T follicular helper cell (primary cell): ENCODE measurements at places on chromosomes 3 and 15.

- no peak for DNase-seq
Measured at GRCh38 chr3:22795917-22796316, 407.2 kb upstream of the UBE2E2 start.

DNA sequence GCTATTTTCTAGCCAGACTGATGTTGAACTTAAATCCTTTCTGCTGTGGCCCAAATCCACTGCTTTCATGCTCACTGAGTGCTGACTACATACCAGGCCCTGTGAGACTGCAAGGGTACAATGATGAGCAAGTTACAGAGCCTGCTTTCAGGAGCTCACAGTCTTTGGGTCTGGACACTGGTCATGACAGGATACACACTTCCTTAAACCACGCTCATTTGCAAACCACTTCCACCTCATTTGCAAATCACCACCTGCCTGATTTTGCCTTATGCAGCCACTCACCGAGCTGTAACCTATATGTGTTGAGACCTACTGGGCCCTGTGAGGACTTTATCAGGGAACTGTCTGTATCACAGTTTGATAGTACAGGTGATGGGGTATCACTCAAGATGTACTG is 50.2 kb upstream of the LRRC58 start:
- no peak for DNase-seq

DNA sequence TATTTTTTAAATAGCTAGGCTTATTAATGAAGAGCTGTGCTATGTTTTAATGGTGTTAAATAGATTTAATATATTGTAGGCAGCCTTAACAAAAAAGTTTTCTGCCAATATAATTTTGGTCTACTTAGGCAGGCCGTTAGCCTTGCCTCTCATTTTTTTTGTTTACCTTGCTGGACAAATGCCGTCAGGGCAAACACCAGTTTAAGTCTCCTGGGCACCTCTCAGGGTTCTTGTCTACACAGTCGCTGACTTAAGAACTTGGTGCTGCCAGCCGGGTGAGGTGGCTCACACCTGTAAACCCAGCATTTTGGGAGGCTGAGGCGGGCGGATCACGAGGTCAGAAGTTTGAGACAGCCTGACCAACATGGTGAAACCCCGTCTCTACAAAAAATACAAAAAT is 153.3 kb downstream of the ULK4 start:
- DNase-seq = no peak

DNA sequence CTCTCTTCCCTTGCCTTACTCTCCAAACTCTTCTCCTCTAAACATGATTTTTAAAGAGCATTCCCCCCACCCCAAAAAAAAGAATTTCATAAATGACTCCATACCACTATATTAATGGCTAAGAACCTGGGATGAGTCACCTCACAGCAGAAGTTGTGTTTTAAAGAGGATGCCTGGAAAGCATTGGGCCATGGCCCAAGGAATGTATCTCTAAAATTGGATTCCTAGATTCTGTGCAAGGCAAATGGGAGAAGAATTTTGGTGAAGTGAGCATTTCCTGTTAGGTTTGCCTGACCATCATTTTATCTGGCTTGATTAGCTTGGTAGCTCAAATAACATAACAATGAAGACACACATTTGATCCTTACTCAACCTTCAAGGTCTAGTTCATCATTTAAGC is 251.4 kb downstream of the NR1D2 start:
- DNase-seq = no peak

GRCh38 chr3:31172336-31172735 is 277.9 kb upstream of the GADL1 start:
- no peak for DNase-seq

GRCh38 chr3:61789861-61790260 is 228.5 kb downstream of the PTPRG start:
- no peak for DNase-seq

GRCh38 chr3:66496746-66497145 is 4.1 kb downstream of the LRIG1 start:
- DNase-seq = no peak

GRCh38 chr3:188185717-188186251 is 31.8 kb downstream of the LPP start:
- DNase-seq = no peak

- no peak for DNase-seq
Measured at GRCh38 chr15:66634540-66634939, 67.5 kb upstream of the SMAD6 start.

GRCh38 chr3:71127052-71127831 is 456.3 kb downstream of the FOXP1 start:
- DNase-seq = peak; percentile 27

DNA sequence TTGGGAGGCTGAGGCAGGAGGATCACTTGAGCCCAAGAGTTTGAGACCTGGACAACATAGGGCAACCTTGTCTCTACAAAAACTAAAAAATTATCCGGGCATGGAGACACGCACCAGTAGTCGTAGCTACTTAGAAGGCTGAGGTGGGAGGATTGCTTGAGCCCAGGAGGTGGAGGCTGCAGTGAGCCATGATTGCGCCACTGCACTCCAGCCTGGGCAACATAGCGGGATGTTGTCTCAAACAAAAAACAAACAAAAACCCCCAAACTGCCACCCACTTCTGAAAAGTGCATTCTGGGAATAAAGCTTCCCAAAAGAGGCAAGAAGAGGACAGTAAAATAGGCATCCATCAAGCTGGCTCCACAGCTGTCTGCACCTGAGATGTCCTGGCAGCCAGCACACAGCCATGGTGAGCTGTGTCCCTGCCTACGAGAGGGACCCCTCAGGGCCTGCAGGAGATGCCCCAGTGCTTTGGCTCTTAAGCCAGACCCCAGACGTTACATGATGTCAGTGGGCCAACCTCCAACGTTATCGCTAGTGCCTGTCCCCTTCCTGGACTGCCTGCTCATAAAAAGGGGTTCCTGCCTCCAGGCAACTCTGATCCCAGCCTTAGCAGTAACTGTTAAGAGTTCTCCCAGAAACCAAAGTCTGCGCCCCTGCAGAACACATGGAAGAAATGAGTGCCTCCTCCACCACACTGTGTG is 101.1 kb downstream of the LRIG1 start:
- no peak for DNase-seq

- no peak for DNase-seq
Measured at GRCh38 chr15:45231132-45231531, 20.9 kb upstream of the SLC28A2 start.

DNA sequence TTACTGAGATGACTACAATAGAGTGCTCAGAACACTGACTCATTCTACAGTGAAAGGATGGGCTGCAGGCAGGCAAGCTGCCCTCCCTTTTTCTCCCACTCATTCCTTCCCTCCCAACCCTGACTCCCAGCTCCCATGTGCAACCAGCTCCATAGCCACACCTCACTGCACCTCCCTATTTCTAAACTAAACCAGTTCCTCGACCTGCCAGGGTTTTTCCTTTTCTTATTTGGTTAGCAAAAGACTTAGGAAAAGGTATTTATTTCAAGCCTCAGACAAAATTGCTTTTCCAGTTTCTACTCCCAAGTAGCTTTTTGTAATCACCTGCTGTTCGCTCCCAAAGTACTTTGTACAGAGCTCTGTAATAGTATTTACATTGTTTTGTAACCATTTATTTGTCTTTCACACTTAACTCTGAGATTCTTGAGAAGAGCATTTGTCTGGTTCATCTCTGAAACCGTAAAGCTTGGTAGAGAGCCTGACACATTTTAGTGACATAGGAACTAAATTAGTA is 2.2 kb downstream of the AADAC start:
- DNase-seq = no peak

- no peak for DNase-seq
Measured at GRCh38 chr3:13106308-13107001, 33.2 kb upstream of the IQSEC1 start.

DNA sequence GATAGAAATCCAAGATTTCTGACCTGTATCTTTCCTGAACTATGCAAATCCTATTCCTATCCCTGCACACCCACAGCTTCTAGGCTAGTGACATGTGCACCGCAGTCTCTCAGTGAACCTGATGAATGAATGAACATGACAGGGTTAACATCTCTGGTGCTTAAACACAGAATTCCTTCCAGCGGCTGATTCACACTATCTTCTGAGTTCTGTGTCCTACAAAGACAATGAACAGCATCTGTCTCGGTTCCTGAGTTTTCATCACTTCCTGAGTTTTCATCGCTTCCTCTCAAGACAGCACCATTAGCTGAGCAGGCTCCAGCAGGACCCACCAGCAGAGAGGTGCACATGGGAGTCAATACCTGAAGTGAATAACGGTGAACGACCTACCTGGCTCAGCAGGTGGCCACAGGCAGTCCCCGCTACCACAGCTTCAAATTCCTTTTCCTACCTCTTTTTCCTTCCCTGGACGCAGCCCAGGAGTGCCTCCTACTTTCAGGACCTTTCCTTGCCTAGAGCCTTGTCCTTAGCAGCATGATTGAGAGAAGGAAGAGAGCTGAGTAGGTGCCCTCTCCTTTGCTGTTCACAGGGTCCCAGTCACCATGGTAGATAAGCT is 113.5 kb downstream of the IGF2BP2 start:
- DNase-seq = no peak

GRCh38 chr15:68317281-68318007 is 39.9 kb downstream of the FEM1B start:
- no peak for DNase-seq

DNA sequence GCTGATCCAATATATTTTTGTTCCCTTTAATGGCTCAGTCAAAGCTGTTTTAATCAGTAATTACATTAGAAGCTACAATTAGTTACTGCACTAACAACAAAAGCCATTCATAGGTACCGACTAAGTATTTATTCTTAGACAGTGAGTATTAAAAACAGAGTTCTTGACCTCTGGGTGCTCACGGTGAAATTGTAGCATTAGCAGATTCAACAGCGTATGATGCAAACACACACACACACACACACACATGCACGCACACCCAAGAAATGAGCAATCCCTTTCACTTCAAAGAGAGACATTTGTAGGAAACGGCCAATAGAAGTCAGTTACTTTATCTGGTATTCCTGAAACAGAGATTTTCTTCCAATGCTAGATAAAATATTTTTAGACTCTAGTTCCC is 27.0 kb upstream of the MITF start:
- DNase-seq = no peak

- no peak for DNase-seq
Measured at GRCh38 chr3:124926426-124927101, 8.0 kb downstream of the MUC13 start.

- no peak for DNase-seq
Measured at GRCh38 chr3:151387842-151388241, 3.3 kb upstream of the P2RY12 start.
